ENCODE measurements at places on chromosomes 7 and 10.

- DNase-seq, result peak; percentile 64
Observed at GRCh38 chr10:126387931-126388911, at the start of gene ADAM12. Gene ADAM12 (minus strand): TSS chr10:126388477. CDS start chr10:126388145, 332 bp downstream.

DNA sequence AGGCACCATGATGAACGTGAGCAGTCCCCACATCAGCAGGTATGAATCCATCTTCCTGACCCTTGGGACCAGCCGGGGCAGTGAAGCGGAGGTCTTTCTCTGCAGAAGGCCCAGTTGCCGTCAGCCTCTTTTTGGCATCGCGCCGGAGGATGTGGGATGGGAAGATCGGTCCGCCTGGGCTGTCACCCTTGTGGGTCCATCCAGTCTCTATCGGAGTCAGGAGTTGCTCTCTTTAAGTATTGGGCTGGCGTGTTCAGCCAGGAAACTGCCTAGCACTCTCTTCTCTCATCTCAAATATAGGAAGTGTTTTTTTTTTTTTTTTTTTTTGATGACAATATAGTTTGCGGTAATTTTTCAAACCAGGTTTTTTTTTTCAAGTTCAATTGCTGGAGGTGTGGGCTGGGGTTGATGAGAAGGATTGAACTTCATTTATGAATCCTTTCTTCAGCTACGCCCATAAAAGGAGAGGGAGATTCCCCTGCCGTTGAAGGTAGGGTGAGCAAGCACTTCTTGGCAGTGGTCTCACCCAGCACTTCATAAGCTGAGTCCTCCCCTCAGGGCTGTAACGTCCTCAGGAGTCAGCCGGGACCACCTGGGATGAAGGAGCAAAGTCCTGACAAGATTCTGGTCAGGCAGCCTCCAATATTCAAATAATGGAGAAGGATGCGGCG is at the start of gene IL2RA:
Gene IL2RA (minus strand): TSS at position 267 of the 671 bp plus-strand sequence. CDS start 216 bp downstream, at position 51.
- no peak for DNase-seq

GRCh38 chr10:132607491-132607890 is 69.9 kb downstream of the INPP5A start:
- DNase-seq, result no peak

GRCh38 chr7:16926283-16926682 is 44.5 kb upstream of the AGR3 start:
- DNase-seq, result no peak

DNA sequence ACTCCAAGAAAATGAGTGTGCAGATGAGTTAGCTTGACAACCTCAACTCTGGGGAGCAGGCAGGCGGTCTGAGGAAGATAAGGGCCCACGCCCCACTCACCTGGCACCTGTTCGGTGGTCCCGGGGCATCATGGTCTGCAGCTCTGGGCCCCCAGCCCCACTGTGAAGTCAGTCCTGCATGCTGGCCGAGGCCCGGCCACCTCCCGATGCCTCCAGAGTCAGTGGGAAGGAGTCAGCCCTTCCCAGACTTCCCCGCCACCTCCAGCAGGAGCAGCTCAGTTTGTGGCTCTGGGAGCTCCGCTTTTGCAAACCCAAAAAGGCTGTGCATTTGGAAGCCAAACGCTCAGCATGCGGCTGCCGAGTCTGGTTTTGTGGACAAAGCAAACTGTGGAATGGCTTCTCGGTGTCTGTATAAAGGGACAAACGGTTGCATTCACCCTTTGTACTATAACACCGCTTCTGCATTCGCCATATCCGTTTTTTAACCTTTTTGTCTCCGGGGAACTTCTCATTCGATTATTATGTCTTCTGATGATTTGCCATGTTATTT is 167.3 kb downstream of the CCDC3 start:
- DNase-seq, result no peak

- no peak for DNase-seq
Observed at GRCh38 chr7:127683776-127684681, 32.0 kb downstream of the SND1 start.

GRCh38 chr10:127997937-127998336 is 91.0 kb downstream of the PTPRE start:
- DNase-seq, result no peak

GRCh38 chr7:42843205-42843800 is 68.6 kb downstream of the C7orf25 start:
- DNase-seq, result no peak

GRCh38 chr10:29386342-29386999 is 97.6 kb downstream of the LYZL1 start:
- no peak for DNase-seq

- DNase-seq, result peak; percentile 54
Observed at GRCh38 chr10:57222603-57223002, 861.5 kb upstream of the ZWINT start.
